Endothelial cell (in vitro differentiated cells): ENCODE measurements at places on chromosomes 7 and 10.

DNA sequence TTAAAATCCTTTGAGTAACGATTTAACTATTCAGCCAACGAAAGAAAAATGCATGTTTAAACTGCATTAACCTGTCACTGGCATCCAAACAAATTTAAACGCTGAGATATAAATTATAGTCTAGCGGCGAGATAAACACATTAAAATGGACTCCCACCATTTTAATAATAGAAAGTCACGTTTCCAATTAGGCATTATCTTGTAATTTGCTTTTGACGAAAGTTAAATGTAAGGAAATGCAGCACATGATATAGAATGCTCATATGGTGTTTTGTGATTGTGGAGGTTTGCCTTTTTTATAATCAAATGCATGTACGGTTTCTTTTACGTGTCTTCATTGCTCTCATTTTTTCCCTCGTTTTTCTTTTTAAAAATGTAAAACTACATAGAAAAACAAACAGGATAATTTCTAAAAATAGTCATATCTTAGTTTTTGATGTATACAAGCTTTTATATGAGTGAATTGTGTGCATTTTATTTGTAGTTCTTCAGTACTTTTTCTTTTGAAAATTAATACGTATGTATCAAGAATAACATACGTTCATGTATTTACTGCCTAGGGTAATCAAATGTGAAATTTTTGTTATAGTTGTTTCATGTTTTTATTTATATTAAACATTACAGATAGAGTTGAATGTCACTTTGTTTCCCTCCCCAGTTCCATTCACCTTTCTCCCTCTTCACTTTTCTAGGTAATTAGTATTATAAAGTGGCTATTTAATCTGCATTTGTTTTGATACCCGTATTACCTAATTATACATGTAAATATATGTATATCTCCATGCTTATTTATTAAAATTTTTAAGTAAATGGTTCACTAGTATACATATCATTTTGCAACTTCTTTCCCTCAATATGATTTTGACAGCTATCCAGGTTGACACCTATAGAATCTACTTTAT, 1.1 kb upstream of the KLF14 start:
- no peak for DNase-seq

- no peak for DNase-seq
These were observed 122.8 kb downstream of the ADRA2A start for GRCh38 chr10:111199587-111199986.

DNA sequence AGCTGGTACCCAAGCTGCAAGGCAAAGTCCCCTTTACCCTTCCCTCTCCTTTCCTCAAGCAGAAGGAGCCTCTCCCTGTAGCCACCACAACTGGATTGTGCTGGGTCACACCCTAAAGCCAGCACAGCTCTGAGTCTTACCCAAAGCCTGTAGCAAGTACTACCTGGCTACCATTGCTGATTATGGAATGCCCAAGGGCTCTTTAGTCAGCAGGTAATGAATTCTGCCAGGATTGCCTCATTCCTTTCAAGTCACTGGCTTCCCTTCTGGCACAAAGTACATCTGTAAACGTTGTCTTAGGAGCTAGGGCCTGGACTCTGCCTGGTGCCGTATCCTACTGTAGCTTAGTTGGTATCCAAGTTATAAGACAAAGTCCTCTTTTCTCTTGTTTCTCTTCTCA, 52.0 kb downstream of the FAS start:
- no peak for DNase-seq

GRCh38 chr7:7109934-7110333, 72.4 kb upstream of the C1GALT1 start:
- no peak for DNase-seq

DNA sequence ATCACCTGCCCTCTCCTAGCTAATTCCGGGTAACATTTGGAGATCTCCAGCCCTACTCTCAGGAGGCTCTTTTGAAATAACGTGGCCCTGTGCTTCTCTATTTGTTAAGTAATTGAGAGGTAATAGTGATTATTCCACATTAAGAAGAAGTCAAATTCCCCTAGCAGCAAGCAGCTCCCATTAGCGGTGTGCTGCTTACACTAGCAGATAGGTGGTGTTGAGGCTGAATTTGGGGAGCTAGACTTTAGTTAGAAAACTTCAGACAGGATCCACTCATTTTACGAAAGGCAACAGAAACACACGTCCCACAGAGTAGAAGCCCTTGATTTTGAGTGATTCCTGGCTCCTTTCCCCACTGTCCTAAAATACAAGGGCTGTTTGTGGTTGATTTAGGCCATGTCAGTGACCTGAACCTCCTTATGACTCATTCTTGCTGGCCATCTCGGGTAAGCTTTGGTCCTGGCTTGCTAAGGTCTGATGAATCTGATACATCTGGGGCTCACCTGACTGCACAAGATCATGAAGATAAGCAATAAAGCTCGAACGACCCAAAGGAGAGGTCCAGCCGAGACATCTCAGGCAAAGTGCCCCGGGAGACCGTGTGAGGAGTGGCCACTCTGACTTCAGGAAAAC, 77.2 kb downstream of the FAM204A start:
- no peak for DNase-seq

DNA sequence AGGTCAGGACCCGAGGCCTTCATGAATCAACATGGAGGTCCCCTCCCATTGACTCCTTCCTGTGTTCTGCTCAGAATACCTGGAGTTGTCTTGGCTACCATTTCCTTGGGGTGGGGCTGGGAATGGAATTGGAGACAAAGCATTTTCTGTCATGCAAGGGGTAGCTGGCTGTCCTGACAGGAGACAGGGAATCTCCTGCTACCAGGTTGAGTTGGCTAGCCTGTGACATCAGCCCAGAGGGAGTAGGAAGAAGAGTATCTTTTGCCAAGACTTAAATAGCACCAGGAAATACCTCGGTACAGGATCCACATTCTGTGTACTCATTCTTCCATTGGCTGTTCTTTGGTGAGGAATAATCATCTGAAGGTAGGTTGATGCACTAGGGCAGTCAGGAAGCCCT, 4.9 kb downstream of the ZDHHC16 start:
- no peak for DNase-seq

DNA sequence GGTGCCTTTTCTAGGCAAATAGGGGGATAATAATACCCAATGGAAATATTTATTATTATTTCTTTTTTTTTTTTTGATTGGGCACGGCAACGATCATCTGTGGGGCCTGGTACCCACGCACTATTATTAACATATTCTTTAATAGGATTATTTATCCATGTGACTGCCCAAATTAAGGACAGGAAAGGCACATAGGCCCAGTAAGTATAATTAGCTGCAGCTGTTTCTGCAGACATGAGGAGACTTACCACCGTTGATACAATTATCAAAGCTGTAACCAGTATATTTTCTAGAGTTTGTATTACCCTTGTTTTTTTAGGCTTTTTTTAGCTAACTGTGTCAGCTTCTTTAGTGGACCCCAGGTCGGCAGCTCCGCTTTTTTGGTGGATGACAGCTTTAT, 25.2 kb upstream of the GUSB start:
- DNase-seq: no peak

DNA sequence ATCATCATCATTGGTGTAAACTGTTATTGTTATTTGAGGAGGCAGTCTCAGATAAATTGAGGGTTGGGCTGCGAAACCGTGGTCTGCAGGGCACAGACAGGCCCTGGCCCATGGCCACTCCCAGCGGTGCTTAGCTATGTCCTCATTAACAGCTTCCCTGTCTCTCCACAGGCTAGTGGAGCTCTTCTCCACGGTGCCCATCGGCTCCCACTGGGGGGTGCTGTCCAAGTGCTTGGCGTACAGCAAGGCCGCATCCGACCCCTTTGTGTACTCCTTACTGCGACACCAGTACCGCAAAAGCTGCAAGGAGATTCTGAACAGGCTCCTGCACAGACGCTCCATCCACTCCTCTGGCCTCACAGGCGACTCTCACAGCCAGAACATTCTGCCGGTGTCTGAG, 21.6 kb downstream of the GPR26 start:
- DNase-seq: no peak

GRCh38 chr7:151672716-151673115, 153.0 kb upstream of the RHEB start:
- DNase-seq: no peak

GRCh38 chr7:5282543-5283316, at the start of gene SLC29A4:
TSS of gene SLC29A4 (plus strand) at chr7:5282943. CDS start at chr7:5287817, 4,874 bp downstream.
- DNase-seq: no peak

DNA sequence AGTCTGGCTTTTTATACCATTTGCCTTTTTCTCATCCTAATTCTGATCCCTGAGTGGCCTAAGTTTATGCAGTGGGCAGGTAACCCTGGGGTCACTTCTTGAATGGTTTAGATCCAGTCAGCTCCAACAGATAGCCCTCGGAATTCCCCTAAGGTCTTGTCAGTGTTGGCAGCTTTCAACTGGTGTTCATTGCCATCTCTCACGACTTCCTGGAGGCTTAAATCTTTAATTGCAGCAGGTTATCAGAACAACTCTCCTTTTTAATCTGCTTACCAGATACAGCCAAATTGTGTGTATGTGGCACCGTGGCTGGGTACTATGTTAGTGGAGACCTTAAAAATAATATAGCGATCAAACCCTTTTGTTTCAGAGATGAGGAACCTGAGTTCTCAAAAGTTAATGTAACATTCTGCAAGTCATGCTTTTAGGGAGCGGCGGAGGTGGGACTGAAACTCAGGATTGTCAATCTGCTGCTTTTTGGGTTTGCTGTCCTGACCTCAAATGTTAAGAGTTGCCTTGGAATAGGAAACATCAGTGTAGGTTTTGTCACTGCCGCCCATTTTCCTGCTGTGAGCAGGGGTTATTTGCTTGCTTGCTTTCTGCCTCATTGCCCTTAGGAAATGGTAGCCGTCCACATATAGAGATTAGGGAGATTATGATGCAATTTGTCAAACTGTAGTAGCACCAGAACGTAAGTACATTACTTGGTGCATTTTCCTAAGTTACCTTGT, 818 bp downstream of the DLD start:
- DNase-seq: no peak

DNA sequence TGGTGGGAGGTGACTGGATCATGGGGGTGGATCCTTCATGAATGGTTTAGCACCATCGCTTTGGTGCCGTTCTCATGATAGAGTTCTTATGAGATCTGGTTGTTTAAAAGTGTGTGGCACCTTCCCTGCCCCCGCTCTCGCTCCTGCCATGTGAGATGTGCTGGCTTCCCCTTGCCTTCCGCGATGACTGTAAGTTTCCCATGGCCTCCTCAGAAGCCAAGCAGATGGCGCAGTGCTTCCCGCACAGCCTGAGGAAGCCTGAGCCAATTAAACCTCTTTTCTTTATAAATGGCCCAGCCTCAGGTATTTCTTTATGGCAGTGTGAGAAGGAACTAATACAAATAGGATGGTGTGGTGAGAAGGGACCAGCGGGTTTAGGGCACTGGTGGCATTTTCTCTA, 243.3 kb upstream of the CELF2 start:
- DNase-seq: no peak

GRCh38 chr7:23472046-23472445, 1.8 kb upstream of the IGF2BP3 start:
- no peak for DNase-seq

DNA sequence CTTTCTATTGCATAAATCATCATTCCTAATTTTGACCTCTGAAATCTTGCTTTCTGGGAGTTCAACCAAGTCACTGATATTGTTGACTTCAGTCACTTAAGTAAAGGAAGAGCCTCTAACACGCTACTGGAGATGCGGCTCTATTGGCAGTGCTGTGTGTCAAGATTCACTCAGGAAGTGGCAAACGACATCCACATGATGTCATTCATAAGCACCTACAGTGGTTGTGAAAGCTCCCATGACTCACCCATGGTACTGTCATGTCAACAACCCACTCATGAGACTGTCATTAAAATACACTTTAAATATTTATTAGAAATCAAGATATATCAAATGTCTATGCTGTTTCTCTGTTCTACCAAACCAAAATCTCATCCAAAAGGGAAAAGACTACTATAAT, 52.5 kb upstream of the LHFPL3 start:
- DNase-seq: no peak

DNA sequence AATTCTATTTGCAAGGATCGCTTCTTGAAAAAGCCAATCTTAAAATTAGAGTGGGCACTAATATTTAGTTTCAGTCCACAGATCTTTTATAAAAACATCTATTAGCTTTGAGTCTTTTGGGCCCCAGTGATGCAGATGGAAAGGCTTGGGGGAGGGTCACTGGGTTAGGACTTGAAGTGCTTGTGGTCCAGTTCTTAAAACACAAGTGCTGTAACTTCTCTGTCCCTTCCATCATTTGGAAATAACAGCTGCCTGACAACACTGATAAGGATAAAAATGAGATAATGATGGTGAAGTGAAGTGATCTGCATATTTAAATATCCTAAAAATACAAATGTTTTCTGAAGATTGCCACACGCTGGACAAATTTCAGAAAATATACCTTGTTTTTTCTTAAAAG, 37.1 kb upstream of the ZRANB1 start:
- no peak for DNase-seq

DNA sequence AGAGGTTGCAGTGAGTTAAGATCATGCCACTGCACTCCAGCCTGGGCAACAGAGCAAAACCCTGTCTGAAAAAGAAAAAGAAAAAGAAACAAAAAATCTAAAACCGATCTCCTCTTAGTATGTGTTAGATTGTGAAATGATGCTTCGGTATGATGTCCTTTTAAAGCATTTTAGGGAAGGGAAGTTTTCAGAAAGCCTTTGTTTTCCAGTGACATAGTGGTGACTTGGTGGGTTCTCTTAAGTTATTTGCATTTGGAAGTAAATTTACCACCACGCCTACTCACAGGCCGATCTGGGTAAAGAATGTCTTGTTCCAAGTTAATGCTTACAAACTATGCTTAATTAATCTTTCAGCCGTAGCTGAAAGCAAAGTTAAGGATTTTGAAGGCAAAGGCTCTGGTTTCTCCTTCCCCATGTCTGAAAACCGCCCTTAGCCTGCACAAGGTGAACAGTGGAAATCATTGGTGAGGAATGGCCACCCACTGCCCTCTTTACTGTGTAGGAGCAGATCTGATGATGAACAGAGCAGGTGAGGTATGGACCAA, 10.7 kb downstream of the MTURN start:
- no peak for DNase-seq

- no peak for DNase-seq
These were observed 744.7 kb downstream of the XPNPEP1 start for GRCh38 chr10:109178591-109178990.

DNA sequence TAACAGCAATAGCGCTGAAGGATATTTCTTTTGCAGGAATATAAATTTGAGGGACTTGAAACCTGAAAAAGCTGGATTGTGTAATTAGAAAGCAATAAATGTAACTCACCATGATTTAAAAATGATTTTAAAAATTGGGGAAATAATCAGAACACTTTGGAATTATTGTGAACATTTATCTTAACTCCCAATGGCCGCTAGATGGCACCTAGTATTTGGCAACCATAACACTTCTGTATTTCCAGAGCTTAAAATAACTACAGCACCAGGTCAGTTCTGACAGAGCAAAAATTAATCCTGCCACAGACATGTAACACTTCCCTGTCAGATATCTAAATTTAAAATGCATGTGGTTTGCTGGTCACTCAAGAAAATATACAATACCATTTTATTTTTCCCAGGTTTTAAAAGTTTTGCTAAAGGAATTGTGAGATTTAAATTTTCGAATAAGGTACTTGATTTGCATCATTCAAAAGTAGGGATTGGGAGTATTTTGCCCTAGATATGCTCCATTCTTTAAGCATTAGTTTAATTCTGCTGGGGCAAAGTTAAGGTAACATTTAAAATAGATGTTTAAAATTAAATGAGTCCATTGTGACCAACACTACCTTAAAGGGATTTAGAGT, 144.5 kb downstream of the PPP1R3A start:
- peak; percentile 17 for DNase-seq
